SJSA1 (cell line): ENCODE measurements at places on chromosomes 7 and 10. TPM values are rescaled to one million over a fixed set of nuclear protein-coding genes. Genes with fewer than 3 reads are reported as not detected.

DNA sequence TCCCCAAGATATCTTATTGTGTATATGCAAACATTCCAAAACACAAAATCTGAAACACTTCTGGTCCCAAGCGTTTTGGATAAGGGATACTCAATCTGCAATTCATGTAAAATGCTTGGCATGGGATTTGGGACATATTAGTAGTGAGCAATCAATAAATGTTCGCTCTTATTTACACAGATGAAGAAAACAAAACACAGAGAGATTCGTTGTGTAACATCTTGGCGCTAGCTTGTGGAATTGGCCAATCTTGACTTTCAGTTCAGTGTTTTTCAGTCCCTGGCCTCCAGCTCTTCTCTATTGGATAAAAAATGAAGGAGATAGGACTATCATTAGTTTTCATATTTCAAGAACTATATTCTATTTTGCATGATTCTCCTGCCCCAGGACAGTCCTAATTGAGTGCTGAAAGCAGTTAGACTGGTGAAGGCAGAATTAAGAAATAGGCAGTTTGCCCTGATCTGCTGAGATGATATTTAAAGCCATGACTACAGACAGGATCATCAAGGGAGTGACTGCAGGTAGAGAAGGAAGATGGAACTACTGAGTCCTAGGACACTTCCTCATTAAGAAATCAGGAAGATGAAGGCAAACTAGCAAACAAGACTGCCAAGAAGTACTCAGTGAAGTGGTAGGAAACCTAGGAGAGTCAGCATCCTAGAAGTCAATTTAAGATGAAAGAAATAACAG is 1.8 kb downstream of the PNLIPRP3 start:
- DNase-seq = no peak

DNA sequence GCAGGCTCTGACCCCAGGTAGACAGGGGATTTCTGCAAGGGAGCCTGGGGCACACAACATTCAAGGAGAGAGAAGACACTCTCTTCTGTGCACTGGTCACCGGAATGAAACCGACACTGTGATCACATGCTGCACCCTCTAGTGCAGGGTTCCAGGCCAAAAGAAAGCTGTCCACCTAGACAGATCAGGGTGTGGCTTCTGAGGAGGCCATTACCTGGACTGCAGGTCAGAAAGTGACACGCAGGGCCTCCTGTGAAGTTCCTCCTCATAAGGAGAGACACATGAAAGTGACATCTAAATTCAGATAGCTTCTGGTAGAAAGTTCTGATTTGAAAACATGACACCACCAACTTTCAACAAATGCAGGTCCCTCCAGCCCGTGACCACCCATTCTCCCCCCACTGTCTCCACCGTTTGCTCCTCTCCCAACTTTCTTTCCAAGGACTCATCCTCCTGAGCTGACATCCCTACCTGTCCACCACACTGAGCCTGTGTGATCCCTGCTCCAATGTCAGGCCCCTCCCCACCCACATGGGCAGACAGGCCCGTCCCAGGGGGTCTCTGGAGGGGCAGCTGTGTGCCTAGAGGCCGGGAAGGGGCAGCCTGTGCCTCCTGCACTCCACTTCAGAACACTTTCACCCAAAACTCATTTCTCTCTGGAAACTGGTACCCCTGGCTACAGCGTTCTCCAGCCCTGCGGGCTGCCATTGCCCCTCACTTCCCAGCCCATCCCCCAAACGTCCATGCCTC is 198.0 kb downstream of the TNS3 start:
- DNase-seq = no peak

- no peak for DNase-seq
Measured at GRCh38 chr10:130171196-130171595, 35.0 kb downstream of the GLRX3 start.

GRCh38 chr7:33444511-33444910 is 315.1 kb downstream of the BBS9 start:
- DNase-seq = no peak

DNA sequence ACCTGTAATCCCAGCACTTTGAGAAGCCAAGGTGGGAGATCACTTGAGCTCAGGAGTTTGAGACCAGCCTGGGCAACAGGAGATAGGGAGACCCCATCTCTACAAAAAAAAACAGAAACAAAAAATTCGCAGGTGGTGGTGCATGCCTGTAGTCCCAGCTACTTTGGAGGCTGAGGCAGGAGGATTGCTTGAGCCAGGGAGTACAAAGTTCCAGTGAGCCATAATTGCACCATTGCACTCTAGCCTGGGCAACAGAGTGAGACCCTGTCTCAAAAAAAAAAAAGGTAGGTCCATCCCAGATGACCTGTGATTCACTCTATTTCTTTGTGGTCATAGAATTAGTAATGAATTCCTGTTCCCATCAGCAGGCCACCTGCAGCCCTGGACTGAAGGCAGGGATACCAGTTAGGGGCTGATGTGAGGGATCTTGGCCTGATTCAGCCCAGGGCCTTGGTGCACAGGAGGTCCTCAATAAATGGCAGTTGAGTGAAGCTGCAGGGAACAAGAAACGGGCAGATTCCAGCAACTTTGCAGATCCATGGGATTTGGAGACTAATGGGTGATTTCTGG is at the start of gene MYH16:
TSS of gene MYH16 (plus strand) at position 364 of the 570 bp plus-strand sequence.
- no peak for DNase-seq

C10orf67 gene
- not detected in 2 replicates for total RNA-seq

SOSTDC1 gene
- 0.25 and 3.0 TPM in 2 replicates for total RNA-seq

TYW1 gene
- 17.3 and 23.0 TPM in 2 replicates for total RNA-seq

NRG3 gene
- total RNA-seq = not detected in 2 replicates
